ENCODE measurements at places on chromosomes 16 and 17.

DNA sequence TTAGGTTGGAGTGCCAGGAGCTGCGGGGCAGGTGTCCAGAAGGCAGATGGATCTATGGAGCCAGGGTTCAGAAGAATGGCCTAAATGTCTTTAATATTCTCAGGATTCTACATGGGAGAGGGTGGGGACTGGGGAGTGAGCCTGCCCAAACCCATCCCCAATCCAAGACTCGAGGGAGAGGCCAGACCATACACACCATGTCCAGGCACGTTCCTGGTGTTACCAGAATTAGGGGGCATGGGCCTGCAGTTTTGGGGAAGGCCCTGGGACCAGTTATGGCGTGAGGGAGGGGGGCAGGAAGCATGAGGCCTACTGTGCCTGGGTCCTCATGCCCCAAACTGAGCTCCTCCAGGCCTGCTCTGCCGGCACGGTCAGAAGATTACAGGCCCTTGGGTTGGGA lies 1.9 kb downstream of the TAX1BP3 start:
- DNase-seq = no peak

GRCh38 chr17:53141731-53142130 lies 681.0 kb upstream of the KIF2B start:
- DNase-seq = no peak

- DNase-seq = no peak
Observed at GRCh38 chr17:9237661-9238301, 216.5 kb downstream of the NTN1 start.

DNA sequence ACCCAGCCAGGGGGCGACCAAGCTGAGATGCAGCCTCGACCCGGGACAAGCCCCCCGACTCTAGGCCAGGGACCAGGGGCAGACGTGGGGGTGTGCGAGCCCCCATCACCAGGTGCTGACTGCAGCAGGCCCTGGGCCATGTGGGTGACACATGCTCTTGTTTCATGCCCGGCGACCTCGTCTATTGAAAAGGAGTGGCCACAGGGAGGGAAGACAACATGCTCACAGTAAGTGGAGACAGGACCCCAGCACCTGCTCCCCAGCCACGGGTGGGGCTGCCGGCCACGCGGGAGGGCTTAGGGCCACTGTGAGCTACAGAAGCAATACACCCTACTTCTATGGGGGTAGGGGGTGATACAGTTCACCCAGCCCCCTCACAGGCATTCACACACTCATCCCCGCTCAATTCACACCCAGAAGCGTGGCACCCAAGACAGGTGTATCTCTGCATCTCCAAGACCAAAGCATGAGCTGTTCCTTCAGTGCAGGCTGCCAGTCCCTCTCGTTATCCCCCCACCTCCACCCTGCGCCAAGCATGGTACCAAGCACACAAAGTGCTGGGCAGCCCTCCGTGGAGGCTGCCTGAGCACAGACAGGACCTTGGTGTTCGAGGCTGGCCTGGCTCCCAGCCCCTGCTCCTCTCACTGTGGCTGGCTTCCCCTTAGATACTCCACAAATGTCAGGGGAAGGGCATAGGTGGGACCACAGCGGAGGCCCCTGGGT lies 13.6 kb downstream of the VASN start:
- DNase-seq = no peak

DNA sequence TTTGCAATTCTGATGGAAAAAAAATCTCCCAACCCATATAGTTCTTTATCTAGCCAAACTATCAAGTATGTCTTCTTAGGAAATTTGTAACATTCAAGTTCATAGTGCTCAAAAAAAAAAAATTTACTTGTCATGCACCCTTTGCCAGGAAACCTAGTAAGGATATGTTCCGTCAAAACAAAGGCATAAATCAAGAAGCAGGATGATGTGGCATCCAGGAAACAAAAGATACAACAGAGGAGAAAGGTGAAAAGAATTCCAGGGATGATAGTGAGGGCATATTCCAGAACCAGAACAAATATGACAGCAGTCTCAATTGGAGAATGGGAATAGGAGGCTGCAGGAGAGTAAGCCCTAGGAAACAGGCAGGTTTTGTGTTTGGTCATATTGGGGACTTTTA lies 104.6 kb downstream of the SPAG9 start:
- DNase-seq = no peak

GRCh38 chr17:35708951-35709350 lies 22.5 kb upstream of the RASL10B start:
- DNase-seq = no peak

GRCh38 chr16:68737046-68737729 lies at the start of gene CDH1:
Gene CDH1 (plus strand): TSS chr16:68737292. CDS start chr16:68737416, 124 bp downstream.
- DNase-seq = no peak

GRCh38 chr17:79965806-79966205 lies 69.9 kb downstream of the TBC1D16 start:
- DNase-seq = no peak

DNA sequence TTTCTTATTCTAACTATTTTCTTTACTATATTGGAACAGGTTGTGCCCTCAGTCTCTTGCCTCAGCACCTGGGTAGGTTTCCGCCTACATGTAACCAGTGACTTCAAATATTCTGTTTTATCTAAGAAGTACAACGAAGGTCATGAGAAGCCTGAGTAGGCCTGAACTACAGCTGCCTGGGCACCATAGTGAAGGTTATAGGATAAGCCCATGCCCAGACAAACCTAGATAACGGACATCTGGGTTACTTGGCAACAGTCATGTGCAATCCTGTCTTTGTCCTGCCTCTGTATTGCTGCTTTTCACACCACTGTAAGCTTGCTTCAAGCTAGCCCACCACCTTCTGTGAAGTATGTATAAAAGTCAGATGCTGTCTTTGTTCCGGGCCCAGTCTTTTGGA lies 25.4 kb upstream of the ARL4D start:
- no peak for DNase-seq

- no peak for DNase-seq
Observed at GRCh38 chr17:47267354-47267828, 13.8 kb downstream of the ITGB3 start.

GRCh38 chr16:57684626-57685358 lies 9.8 kb upstream of the DRC7 start:
- DNase-seq = no peak

GRCh38 chr16:2496223-2497115 lies 17.3 kb upstream of the ATP6V0C start:
- no peak for DNase-seq

DNA sequence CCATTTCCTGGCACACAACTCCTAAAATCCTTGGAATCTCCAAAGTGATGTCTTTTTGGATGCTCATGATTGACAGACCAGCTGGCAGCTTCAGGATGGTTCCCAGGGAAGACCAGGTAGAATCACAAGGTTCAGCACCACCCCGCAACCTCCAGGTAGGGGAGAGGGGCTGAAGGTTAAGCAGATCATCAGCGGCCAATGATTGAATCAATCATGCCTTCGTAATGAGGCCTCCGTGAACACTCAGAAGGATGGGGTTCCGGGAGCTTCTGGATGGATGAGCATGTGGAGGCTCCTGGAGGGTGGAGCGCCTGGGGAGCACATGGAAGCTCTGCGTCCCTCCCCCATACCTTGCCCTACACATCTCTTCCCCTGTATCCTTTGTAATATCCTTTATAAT lies 185.9 kb downstream of the SEC14L1 start:
- DNase-seq = no peak

DNA sequence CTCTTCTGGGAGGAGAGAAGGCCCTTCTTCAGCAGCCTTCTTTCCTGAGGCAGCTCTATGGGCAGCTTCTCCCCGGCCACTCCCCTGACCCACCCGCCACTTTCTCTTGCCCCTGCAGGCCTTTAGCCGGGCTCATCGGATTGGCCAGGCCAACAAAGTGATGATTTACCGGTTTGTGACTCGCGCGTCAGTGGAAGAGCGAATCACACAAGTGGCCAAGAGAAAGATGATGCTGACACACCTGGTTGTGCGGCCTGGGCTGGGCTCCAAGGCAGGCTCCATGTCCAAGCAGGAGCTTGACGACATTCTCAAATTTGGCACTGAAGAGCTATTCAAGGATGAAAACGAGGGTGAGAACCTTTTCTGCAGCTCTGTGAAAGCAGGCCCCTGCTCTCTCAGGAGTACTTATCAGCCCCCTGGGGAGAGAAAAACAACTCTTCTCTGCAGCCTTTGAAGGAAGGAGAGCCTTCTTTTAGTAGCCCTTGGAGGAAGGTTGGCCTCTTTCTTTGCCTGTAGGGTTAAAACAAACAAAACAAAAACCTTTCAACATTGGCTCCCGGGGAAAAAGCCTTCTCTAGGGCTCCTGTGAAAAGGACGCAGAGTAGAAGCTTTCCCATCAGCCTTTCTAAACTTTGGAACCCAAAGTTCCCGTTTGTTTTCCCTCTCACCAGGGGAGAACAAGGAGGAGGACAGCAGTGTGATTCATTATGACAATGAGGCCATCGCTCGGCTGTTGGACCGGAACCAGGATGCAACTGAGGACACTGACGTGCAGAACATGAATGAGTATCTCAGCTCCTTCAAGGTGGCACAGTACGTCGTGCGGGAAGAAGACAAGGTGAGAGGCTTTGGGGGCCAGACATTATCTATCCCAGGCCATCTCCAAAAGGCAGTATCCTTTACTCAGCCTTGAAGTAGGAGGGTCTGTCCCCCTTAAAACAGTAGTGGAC lies 12.7 kb downstream of the RNF227 start:
- DNase-seq = no peak

- DNase-seq = peak; percentile 2
Observed at GRCh38 chr16:81873843-81874752, 95.0 kb downstream of the PLCG2 start.

Measured in NCI-H446 (cell line).